Common myeloid progenitor, CD34-positive (primary cell): ENCODE measurements at places on chromosomes 16 and 17.

DNA sequence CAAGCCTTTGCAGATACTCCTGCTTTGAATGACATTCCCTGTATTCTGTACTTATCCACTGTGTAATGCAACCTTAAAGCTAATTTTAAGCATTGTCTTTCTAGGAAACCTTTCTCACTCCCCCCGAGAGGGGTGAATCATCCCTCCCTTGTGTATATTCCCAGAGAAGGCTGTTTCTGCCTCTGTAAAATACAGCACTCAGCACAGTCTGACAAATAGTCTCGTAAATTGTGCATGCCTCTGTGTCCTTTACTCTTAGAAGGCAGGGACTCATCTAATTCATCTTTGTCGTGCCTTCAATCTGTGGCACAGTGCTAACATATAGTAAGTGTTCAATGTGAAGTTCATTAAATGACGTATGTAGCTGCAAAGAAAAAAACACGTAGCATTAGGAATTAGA is 200.7 kb downstream of the CA10 start:
- no peak for DNase-seq

DNA sequence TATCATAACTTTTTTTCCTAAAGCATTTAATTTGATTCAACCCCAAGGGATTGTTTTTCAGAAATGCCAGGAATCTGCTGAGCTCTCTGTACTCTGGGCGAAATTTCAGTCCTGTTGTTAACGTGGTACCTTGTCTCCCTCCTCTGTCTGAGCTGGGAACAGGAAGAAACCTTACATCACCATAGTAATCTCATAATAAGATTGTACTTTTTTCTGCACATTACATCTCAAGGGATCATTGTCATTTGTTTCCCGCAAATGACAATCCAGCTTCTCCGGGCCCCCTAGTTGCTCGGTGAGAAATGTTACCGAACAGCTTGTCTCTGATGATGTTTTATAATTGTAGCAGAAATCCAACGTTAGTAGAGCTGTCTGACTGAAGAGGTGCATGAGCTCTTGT is 152.7 kb upstream of the ERCC4 start:
- no peak for DNase-seq

GRCh38 chr17:31527606-31528005 is 136.1 kb downstream of the RAB11FIP4 start:
- no peak for DNase-seq

- DNase-seq = no peak
These were observed 50.0 kb downstream of the SF3B3 start for GRCh38 chr16:70573451-70574121.

DNA sequence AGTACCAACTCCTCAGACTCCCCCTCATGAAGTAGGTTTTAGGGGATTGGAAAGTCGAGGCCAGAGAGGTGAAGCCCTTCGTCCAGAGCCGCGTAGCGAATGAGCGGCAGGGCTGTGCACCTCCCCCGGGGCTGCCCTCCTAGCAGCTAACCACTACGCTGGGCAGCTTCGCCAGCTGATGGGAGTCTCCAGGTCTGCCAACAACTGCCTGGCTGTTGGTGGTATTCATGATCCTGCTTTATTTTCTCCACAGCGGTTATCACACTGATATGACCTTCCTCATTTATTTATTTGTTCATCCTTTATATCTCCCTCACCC is 773 bp upstream of the NETO2 start:
- no peak for DNase-seq
